ENCODE measurements at places on chromosomes 3 and 15.

- peak; percentile 38 for DNase-seq
Observed at GRCh38 chr3:126124148-126124868, 40.4 kb upstream of the SLC41A3 start.

- DNase-seq = no peak
Observed at GRCh38 chr15:84645997-84646396, 8.1 kb downstream of the WDR73 start.

GRCh38 chr3:133856316-133856715 lies 39.4 kb downstream of the RAB6B start:
- DNase-seq = no peak

- DNase-seq = no peak
Observed at GRCh38 chr3:7779331-7779730, 722.3 kb upstream of the LMCD1 start.

GRCh38 chr15:51366920-51367319 lies 25.5 kb downstream of the GLDN start:
- DNase-seq = no peak

GRCh38 chr15:63453186-63453905 lies 51.0 kb upstream of the USP3 start:
- DNase-seq = no peak

DNA sequence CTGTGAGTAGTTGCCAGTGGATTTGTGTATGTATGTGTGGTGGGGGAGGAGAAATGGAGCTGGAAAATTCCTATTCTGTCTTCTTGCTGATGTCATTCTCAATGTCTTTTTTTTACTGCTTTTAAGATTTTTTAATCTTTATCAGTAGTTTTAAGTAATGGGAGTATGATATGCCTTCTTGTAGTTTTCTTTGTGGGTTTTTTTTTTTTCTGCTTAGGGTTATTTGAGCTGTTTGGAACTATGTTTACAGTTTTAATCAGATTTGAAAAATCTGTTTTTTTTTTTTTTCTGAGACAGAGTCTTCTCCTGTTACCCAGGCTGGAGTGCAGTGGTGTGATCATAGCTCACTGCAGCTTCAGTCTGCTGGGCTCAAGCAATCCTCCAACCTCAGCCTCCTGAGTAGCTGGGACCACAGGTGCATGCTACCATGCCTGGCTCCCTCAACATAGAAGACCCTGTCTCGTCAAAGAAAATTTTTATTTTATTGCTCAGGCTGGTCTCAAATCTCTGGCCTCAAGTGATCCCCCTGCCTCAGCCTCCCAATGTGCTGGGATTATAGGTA lies 37.1 kb downstream of the RPL39L start:
- no peak for DNase-seq

DNA sequence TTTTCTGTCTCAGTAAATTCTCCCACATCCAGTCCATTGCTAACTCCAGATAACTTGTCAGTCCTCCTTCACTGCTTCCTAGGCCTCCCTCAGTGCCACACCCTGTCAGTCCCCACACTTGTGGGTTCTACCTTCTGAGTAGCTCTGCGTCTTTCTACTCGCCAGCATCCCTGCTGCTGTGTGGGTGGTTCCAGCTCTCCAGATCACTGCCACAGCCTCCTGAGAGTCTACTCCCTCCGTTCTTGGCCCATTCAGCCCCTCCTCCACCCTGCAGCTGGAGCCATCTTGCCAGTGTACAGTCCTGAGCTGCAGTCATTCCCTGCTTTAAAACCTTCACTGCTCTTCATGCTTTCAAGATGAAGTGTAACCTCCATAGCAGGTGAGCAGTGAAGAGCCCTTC lies 45.3 kb downstream of the MAP2K5 start:
- no peak for DNase-seq

GRCh38 chr15:35107122-35107521 lies 22.0 kb upstream of the NANOGP8 start:
- DNase-seq = no peak

GRCh38 chr15:57064033-57064432 lies 145.6 kb downstream of the TCF12 start:
- no peak for DNase-seq

DNA sequence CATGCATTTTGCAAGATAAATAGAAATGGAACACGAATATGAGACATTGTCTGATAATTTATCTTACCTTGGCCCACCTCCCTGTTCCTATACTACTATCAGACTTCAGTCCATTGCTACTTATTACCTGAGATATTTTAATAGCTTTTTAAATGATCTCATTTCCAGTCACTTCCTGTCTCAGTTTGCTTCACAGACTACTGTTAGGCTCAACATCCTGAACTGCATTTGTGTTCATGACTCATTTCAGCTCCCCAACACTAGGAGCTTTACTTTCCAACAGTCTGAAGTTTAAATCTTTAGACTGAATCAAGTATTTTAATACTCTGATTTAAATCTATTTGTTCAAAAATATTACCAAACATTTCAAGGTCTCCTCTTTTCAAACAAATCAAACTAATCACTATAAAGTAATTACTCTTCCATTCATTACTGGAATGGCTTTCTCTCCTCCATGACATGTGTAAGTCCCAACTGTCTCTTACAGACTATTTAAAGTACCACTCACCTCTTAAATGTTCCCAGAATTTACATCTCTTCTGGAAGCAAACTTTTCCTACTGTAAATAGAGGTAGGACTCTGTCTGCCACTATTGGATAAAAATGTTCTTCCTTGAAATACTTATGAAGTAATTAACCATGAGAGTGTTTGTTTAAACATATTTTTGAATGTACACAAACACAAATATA lies 1277.6 kb downstream of the ZPLD1 start:
- DNase-seq = no peak

Measured in BE2C (cell line).